ENCODE measurements at places on chromosomes 1 and 21.

DNA sequence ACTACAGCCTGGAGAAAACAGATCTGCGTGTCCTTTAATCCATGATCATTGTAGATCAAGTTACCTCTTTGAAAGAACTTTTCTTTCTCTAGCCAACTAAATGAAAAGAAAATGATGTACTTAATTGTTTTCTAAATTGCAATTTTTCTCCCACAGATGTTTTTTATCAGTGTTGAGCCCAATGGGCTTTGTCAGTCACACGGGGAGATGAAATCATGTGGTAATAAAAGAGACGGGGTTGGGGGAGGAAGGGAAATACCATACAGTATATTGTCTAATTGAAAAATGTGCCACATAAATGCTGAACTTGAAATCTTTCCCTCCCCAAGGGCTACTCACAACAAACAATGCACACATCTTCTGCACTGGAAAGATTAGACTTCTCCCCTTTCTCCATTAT lies 58.4 kb downstream of the NTMT2 start:
- no peak for DNase-seq

DNA sequence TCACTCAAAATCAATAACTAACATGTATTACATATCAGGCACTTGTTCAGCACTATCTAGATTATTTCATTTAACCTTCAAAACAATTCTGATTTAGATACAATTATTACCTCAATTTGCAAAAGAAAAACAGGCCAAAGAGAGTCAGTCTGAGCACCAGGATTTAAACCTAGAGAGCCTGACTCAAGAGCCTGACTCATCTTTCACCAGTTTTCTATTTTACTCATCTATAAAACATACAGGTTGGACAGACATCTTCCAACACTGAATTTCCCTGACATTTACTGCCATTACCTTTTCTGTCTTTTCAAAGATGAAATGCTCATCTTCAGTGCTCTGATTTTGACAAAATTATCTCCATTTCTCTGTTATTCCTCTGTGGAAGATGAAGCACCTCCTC lies 116.5 kb downstream of the MRPL39 start:
- no peak for DNase-seq

DNA sequence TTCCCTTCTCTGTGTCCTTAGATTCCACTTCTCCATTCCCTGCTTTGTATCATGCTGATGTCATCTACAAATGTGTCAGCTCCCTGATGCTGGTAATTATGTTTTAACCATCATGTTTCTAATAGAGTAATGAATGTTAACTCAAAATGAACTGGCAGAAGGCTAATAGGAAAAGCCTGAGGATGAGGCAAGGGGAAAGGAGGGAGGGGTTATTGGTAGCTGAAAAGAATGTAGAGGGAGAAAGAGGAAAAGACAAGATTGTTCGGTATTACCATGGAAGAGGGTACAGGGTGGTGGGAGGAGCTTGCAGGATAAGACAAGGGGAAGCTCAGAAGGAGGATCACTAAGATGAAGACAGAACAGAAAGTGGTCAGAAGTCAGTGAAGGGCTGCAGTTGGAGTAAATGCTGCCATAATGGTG lies 150.9 kb downstream of the ZC3H11B start:
- DNase-seq, result no peak

- no peak for DNase-seq
Observed at GRCh38 chr1:180920702-180921101, 8.0 kb downstream of the KIAA1614 start.

- DNase-seq, result peak; percentile 74
Observed at GRCh38 chr1:160739098-160739511, at the start of gene SLAMF7. Gene SLAMF7 (plus strand): TSS chr1:160739247. CDS start chr1:160739302, 55 bp downstream.

- DNase-seq, result peak; percentile 61
Observed at GRCh38 chr1:15833069-15833679, 14.3 kb upstream of the SPEN start.

DNA sequence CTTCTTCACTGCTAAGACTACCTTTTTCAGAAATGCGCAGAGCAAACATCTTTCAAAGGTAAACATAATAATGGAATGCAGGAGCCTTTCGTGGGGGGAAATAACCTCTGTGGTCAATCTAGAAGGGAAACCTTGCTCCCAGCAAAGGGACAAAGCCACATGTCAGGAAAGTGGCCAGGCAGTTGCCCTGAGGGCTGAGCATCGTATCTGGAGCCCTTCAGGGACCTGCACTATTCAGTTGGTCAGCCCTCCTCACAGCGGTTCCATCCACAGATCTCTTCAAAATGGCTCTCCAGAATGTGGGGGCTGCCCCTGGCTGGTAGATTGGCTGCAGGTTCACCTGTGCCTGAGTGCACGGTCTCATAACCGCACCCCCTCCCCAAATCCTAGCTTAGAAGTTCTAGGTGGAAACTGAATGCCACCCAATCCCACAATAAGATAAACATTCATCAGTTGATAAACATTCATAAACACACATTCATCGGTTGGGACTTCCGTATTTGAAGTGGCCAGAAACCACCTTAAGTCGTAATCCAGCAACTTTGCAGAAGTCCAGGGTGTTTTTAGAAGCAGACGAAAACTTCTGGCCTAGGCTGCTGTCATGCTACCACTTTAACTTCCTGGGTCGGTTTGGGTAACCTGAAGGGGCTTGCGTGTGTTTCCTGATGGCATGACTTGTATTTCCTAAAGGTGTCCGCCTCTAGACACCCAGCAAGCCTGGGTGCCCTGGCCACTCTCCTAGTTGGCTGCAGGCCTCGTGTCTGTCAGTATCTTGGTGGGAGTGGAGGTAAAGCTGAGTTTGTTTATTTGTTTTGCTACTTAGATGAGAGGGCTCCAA lies 50.5 kb downstream of the RASSF5 start:
- DNase-seq, result no peak

Measured in A172 (cell line).